Activated T-cell treated with anti-CD3 and anti-CD28 coated beads, Interleukin-2, amount 50 U/mL, for 24 hours (primary cell): ENCODE measurements at places on chromosomes 1 and 21.

DNA sequence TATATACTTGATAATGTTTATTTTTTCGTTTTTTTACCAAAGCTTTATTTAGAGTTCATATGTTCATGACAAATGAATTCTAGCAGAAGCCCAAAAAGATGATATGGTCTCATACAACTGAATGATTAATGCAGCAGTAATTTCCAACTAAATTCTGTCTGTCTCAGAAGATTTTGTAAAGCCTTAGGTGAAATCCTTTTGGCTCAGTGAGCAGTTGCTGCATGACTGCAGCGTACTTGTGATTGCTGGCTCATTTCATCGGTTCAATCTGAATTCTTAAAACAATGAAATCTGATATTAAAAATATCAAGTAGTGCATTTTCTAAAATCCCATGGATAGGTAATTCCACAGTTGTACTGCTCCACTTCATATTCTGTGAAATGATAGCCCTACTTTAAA is 73.2 kb downstream of the AK5 start:
- DNase-seq: no peak

DNA sequence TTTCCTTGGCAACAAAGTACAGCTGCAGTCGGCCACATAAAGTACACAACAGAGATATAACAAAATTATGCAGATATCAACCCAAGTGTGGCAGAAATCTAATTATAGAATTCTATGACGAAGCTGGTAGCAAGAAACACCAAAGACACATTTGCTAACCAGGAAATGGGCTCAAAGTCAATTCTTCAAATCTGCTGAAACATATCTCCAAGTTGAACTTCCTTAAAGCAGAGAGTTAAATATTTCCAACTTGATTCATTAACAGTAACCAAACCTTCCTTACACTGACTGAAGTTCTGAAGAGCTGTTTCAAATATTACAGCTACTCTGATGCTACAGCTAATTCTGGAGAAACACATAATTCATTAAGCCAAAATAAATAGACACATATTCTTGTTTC is 67.6 kb upstream of the SDC3 start:
- DNase-seq: no peak

GRCh38 chr1:100391675-100392074 is 39.4 kb downstream of the CDC14A start:
- no peak for DNase-seq

GRCh38 chr1:208421486-208421885 is 177.3 kb upstream of the PLXNA2 start:
- no peak for DNase-seq

DNA sequence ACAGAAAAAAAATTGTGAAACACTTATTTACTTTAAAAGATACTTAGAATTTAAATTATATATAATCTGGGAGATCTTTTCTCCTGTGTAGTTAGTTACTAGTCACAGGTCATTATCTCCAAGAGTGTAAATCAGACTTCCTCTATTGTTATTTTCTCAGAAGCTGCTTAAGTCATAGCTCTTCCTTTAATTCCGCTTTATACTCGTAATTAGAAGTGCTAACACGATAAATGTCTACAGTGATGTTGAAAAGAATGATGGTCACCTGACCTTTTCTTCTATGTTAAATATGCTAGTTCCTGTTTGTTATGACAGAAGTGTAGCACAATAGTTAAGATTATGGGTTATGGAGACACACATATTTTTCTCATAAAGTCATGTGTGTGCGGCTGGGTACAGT is 123.6 kb downstream of the TGFB2 start:
- no peak for DNase-seq

DNA sequence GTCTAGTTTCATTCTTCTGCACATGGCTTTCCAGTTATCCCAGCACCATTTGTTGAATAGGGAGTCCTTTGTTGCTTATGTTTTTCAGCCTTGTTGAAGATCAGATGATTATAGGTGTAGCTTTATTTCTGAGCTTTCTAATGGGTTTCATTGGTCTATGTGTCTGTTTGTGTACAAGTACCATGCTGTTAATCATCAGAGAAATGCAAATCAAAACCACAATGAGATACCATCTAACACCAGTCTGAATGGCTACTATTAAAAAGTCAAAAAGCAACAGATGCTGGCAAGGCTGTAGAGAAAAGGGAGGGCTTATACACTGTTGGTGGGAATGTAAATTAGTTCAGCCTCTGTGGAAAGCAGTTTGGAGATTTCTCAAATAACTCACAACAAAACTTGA is 321.5 kb upstream of the PTBP2 start:
- DNase-seq: no peak

GRCh38 chr1:226470921-226471866 is 63.3 kb upstream of the PARP1 start:
- no peak for DNase-seq
